Naive thymus-derived CD4-positive, alpha-beta T cell (primary cell): ENCODE measurements at places on chromosomes 7 and 10.
A peak's percentile ranks its signal among the peaks of the same experiment; 100 is the strongest.

GRCh38 chr10:2933924-2934323 is 133.4 kb upstream of the PFKP start:
- no peak overlapping the region for H3K4me3 ChIP-seq
- no peaks in the 10 kb centered on the region for H3K4me1 ChIP-seq
- H3K27ac ChIP-seq: no peak overlapping the region

DNA sequence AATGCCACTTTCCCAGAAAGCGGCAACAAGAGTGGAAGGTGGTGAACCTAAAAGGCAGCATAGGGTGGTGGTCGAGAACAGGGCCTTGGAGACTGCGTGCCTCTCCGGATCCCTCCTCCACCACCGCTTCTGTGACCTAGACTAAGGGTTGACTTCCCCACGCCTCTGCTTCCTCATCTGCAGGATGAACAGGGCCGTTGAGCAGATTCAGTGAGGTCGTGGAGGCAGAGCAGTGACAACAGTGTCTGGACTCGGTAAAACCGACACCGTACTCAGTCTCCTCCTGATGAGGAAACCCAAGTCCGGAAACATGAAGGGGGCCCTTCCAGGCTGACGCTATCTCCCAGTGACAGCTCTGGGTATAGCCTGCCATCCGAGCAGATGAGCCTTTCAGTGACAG is 162.6 kb downstream of the CELF2 start:
- H3K27ac ChIP-seq: peak overlapping the region; percentile 95
- H3K36me3 ChIP-seq: peaks cover 27% of the 10 kb centered on the region
- H3K27me3 ChIP-seq: no peaks in the 10 kb centered on the region
- DNase-seq: no peak

GRCh38 chr7:90629297-90629918 is 33.3 kb downstream of the CDK14 start:
- H3K4me3 ChIP-seq: no peak overlapping the region
- H3K4me1 ChIP-seq: no peaks in the 10 kb centered on the region
- no peaks in the 10 kb centered on the region for H3K27me3 ChIP-seq
- H3K36me3 ChIP-seq: no peaks in the 10 kb centered on the region
- DNase-seq: peak; percentile 5
- no peak overlapping the region for H3K27ac ChIP-seq

GRCh38 chr7:50497968-50498367 is 47.8 kb upstream of the FIGNL1 start:
- no peaks in the 10 kb centered on the region for H3K36me3 ChIP-seq
- H3K4me3 ChIP-seq: no peak overlapping the region
- no peaks in the 10 kb centered on the region for H3K27me3 ChIP-seq

DNA sequence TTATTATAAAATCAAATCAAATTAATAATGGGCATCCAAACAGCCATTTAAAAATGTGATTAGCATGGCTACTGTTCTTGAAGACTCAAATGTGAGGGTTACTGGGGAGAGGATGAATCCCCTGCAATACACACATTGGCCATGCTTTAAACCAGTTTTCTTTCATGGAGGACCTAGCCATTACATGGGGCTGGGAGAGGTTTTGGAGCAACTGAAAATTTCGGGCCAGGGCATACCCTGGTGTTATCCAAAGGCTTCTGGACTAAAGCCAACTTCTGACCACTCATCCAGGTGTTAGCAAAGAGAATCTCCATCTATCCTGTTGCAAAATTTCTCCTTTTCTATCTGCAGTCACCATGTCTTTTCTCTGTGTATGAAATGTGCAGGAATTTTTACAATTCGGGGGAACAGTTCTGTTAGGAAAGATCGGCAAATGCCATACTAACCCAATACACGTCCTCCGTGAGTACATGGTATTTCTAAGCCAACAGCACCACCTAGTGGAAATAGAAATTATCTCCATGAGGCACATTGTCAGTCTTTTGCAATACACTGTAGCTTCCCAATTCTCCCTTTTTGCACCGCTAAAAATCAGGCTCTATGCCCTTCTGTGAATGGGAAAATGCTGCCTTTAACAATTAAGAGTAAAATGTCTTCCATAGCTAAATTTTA is 47.0 kb upstream of the ZNF107 start:
- DNase-seq: peak; percentile 53
- H3K36me3 ChIP-seq: no peaks in the 10 kb centered on the region
- H3K27me3 ChIP-seq: no peaks in the 10 kb centered on the region
- H3K4me3 ChIP-seq: no peak overlapping the region
- H3K27ac ChIP-seq: no peak overlapping the region

- no peaks in the 10 kb centered on the region for H3K27me3 ChIP-seq
- H3K4me1 ChIP-seq: no peaks in the 10 kb centered on the region
- no peak overlapping the region for H3K4me3 ChIP-seq
- no peak overlapping the region for H3K27ac ChIP-seq
- DNase-seq: no peak
- H3K36me3 ChIP-seq: no peaks in the 10 kb centered on the region
Measured at GRCh38 chr7:36076074-36076473, 77.0 kb upstream of the EEPD1 start.

DNA sequence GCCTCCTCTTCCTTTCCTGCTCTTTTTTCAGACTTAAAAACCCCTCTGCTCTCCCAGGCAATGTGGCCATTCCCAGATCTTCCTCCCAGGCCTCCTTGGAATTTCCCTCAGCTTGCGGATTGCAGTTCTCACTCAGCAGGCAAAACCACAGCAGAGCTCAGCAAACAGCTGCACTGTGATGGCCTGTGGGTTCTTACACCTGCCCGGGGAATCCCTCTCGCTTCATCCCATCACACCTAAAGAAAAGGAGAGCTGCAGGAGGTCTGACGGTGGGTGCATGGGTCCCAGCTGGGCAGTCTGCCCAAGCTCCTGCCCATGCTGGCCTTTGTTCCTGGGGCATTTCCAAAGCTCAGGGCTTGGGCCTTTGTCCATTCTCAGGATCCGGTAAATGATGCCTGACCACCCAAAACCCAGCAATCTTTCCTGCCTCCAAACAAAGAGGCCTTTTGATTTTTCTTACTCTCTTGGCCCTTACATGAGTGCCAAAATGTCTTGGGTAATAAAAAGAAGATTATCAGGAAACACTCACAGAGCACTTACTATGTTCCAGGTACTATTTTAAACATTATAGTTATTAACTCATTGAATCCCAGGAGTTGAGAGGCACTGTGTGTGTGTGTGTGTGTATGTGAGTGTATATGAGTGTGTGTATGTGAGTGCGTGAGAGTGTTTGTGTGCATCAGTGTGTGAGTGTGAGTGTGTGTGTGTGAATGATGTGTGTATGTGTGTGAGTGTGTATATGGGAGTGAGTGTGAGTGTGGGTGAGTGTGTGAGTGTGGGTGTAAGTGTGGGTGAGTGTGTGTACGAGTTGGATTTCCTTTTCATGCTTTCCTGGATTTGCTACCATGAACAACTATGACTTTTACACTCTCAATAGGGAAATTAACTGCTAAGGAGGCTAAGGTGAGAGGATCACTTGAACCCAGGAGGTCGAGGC is 64.5 kb upstream of the PODXL start:
- no peaks in the 10 kb centered on the region for H3K36me3 ChIP-seq
- no peak overlapping the region for H3K4me3 ChIP-seq
- H3K27me3 ChIP-seq: no peaks in the 10 kb centered on the region
- DNase-seq: no peak
- no peak overlapping the region for H3K27ac ChIP-seq

GRCh38 chr10:1509011-1509530 is 228.3 kb downstream of the ADARB2 start:
- no peaks in the 10 kb centered on the region for H3K4me1 ChIP-seq
- H3K36me3 ChIP-seq: no peaks in the 10 kb centered on the region
- no peak overlapping the region for H3K4me3 ChIP-seq
- DNase-seq: no peak

GRCh38 chr10:91219371-91220193 is 881 bp upstream of the PCGF5 start:
- peaks cover 23% of the 10 kb centered on the region for H3K4me1 ChIP-seq
- H3K4me3 ChIP-seq: peak overlapping the region; percentile 62
- H3K27ac ChIP-seq: peak overlapping the region; percentile 54

- H3K27me3 ChIP-seq: no peaks in the 10 kb centered on the region
- no peak overlapping the region for H3K4me3 ChIP-seq
- no peaks in the 10 kb centered on the region for H3K36me3 ChIP-seq
- no peak overlapping the region for H3K27ac ChIP-seq
Measured at GRCh38 chr7:5495581-5496375, 72.1 kb upstream of the TNRC18 start.

DNA sequence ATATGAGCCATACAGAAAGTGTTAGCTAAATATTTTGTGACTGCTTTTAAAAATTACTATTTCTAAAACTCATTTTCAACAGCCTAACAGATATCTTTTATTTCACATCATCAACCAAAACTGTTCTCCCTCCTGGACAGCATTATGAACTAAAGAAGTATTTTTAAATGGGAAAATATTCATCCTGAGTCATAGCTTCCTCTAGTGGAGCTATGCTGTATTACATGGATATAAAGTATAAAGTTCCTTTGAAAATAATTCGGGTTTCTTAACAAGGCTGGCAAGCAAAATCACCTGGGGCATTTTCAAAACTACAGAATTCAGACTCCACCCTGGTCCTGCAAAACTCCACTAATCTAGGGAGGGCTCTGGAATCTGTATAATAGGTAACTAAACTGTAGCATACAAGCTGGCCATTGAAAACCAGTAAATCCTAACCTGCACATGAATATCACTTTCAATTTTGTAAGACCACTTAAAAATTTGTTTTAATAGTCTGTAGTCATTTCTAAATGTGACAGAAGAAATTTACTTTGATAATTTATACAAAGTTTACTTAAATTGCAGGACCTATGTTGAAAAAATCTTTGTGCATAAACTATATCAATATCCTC is 53.5 kb downstream of the SCIN start:
- H3K27ac ChIP-seq: no peak overlapping the region
- no peak for DNase-seq
- H3K27me3 ChIP-seq: no peaks in the 10 kb centered on the region

- no peaks in the 10 kb centered on the region for H3K27me3 ChIP-seq
- no peak overlapping the region for H3K27ac ChIP-seq
- H3K4me3 ChIP-seq: no peak overlapping the region
- H3K4me1 ChIP-seq: no peaks in the 10 kb centered on the region
- no peaks in the 10 kb centered on the region for H3K36me3 ChIP-seq
- DNase-seq: no peak
Measured at GRCh38 chr10:131195116-131195515, 116.4 kb downstream of the TCERG1L start.

DNA sequence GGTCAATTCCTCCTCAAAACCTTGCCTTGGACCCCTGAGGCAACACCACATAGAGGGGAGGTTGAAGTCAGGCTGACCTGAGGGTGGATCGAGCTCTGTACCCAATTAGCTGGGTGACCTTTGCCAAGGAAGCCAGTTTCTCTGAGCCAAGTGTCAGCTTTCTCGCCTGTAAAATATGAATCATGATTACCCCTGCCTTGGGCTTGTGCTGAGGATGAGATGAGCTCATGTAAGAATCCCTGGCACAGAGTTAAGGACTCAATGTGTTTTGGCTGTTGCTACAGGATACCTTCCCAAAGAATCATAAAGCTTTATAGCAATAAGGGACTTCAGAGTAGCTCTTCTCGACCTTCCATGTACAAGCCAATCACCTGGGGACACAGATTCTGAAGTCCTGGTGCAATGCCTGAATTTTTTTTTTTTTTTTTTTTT is 43.5 kb upstream of the CACUL1 start:
- no peak for DNase-seq
- H3K27me3 ChIP-seq: no peaks in the 10 kb centered on the region
- no peak overlapping the region for H3K27ac ChIP-seq

DNA sequence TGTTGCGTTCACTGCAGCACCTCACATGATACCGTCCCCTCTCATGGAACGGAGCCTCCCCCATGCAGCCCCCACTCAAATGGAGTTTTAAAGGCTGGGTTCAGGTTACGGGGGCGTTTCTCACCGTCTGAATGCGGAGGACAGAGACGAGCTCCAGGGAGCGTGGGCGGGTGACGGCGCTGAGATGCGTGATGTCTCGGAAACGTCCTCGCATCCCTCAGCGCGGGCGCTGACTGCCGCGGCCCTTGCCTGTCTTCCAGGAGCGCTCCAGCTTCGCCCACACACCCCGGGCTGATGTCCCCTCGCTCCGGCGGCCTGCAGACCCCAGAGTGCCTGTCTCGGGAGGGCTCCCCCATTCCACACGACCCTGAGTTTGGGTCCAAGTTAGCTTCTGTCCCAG is 16.6 kb upstream of the AP5Z1 start:
- H3K4me3 ChIP-seq: no peak overlapping the region
- peaks cover 3% of the 10 kb centered on the region for H3K4me1 ChIP-seq
- DNase-seq: no peak

DNA sequence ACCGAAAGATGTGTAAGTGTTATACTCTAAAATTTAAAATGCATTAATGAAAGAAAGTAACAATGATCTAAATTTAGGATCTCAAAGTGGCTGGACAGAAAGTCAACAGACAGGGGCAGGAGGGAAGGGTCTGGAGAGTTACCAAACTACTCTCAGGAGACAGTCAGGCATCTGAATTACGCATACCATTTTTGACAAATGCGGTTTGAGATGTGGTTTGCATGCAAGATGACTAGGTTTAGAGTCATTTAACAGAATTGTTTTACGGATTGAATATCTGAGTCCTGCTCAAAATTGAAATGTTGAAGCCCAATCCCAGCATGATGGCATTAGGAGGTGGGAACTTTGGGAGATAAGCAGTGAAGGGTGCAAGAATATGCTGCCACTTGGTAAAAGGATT is 314.1 kb downstream of the WDR11 start:
- H3K27me3 ChIP-seq: no peaks in the 10 kb centered on the region
- H3K4me1 ChIP-seq: no peaks in the 10 kb centered on the region
- no peak overlapping the region for H3K4me3 ChIP-seq
- no peak overlapping the region for H3K27ac ChIP-seq

- no peaks in the 10 kb centered on the region for H3K27me3 ChIP-seq
- H3K4me3 ChIP-seq: no peak overlapping the region
- H3K27ac ChIP-seq: no peak overlapping the region
- DNase-seq: no peak
- H3K4me1 ChIP-seq: no peaks in the 10 kb centered on the region
Measured at GRCh38 chr10:61612450-61612849, 50.3 kb upstream of the CABCOCO1 start.

DNA sequence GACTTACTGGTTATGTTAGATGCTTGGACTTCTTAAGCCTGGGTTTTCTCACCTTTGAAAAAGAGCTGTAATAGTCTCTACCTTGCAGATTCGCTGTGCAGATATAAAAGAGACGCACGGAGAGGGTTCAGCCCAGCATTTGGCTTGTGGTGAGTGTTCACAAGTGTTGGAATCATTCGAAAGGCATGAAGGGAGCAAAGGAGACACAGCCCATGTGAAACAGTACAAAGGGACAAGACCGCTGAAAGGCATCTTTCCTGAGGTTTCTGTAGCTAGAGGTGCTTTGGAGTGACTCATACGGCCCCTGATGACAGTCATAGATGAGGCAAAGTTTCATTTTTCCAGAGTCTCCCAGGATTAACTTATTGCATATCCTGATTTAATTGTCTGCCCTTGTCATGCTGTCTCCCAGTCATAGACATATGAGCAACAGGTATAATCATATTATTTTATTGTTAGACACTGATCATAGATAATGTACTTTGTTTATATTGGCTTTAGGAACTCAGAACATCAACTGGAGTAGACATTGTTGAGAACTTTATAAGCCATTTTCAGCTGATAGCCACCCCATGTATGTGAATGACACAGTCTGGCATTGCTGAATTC is 171.1 kb downstream of the ADRA2A start:
- H3K4me3 ChIP-seq: no peak overlapping the region
- no peak overlapping the region for H3K27ac ChIP-seq
- no peaks in the 10 kb centered on the region for H3K4me1 ChIP-seq
- peaks cover 3% of the 10 kb centered on the region for H3K27me3 ChIP-seq
- DNase-seq: no peak
- H3K36me3 ChIP-seq: no peaks in the 10 kb centered on the region

GRCh38 chr7:131949659-131950058 is 393.2 kb upstream of the PODXL start:
- no peak for DNase-seq
- H3K4me1 ChIP-seq: no peaks in the 10 kb centered on the region
- no peak overlapping the region for H3K4me3 ChIP-seq
- H3K27me3 ChIP-seq: no peaks in the 10 kb centered on the region
- H3K36me3 ChIP-seq: no peaks in the 10 kb centered on the region
- no peak overlapping the region for H3K27ac ChIP-seq
